NCI-H1105 (cell line): ENCODE measurements at places on chromosomes 2 and 18.

DNA sequence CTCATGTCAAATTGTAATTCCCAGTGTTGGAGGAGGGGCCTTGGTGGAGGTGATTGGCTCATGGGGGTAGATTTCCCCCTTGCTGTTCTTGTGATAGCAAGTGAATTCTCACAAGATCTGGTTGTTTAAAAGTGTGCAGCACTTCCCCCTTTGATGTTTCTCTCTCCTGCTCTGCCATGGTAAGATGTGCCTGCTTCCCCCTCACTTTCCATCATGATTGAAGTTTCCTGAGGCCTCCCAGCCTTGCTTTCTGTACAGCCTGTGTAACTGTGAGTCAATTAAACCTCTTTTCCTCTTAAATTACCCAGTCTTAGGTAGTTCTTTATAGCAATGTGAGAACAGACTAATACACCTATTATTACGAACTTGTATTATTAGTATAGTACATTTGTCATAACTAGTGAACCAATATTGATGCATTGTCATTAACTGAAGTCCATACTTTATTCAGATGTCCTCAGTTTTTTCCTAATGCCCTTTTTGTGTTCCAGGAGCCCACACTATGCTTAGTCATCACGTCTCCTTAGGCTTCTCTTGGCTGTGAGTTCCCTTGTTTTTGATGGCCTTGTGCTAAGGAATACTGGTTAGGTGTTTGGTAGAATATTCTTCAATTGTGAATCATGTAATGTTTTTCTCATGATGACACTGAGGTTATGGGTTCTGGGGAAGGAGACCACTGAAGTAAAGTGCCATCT lies 4.5 kb upstream of the MAP3K2 start:
- no peak for DNase-seq

DNA sequence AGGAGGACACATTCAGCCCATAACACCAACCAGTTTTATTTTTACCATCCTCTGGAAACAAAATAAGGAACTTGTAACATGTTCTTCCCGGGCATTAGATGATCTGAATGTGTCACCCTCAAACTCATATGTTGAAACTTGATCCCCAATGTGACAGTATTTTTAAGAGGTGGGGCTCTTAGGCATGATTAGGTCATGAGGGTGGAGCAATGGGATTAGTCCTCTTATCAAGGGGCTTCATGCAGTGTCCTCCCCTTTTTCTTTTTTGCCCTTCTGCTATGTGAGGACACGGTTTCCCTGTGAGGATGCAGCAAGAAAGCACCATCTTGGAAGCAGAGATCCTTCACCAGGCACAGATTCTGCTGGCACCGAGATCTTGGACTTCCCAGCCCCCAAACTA lies 401.5 kb upstream of the TRIB2 start:
- DNase-seq = no peak

- DNase-seq = no peak
Observed at GRCh38 chr18:67766930-67767329, 250.4 kb upstream of the DSEL start.

GRCh38 chr18:12564378-12564777 lies 93.5 kb downstream of the SPIRE1 start:
- DNase-seq = no peak

DNA sequence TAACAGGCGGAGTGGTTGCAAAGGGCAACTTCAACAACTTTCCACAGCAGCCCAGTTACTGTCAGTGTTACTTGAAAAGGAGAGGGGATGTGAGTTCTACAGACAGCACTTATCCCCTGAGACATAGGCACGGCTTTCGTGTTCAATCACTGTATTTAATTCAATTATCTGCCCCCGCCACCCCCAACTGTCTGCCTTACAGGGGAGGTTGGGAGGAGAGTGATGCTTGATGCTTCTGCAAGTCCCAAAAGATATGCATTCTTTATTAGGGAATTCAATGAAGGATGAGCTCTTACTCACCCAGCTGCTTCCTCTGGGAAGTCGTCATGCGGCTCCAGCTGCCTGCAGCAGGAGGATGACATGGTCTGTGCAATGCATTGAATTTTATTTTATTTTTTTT lies 639.9 kb downstream of the DCC start:
- no peak for DNase-seq

DNA sequence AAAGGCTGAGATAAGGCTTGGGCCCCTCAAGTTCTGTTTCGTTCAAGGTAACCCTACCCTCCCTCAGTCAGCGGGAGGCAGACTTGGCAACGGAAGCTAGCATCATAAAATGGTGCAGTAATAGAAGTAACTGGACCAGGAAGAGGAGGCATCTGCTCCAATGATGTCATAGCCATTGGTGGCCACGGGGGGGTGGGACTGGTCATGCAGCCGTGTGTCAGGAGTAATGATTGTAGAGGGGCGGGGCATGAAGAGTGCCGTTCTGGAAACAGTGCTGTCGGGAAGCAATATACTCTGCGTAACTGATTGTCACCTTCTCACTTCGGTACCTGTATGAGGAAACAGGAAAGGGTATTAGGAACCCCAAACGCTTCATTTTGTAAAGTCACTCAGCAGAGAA lies 6.9 kb upstream of the POLR2D start:
- DNase-seq = no peak

DNA sequence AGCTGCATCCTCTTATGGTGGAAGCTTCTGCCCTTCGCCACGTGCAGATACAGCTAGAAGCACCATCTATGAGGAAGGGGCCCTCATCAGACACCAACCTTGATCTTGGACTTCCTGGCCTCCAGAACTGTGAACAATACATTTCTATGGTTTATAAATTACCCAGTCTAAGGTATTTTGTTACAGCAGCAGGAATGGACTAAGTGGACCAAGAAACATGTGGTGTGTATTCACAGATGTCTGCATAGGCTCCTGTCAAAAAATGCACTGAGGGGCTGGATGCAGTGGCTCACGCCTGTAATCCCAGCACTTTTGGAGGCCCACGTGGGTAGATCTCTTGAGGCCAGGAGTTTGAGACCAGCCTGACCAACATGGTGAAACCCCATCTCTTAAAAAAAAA lies 57.5 kb downstream of the STPG4 start:
- no peak for DNase-seq

GRCh38 chr2:23379220-23379695 lies 5.7 kb upstream of the KLHL29 start:
- DNase-seq = no peak

GRCh38 chr18:50857694-50858093 lies 21.2 kb upstream of the ME2 start:
- no peak for DNase-seq

GRCh38 chr2:50069454-50069853 lies 915.1 kb upstream of the FSHR start:
- DNase-seq = no peak

- no peak for DNase-seq
Observed at GRCh38 chr2:98460573-98461497, 16.2 kb downstream of the INPP4A start.

DNA sequence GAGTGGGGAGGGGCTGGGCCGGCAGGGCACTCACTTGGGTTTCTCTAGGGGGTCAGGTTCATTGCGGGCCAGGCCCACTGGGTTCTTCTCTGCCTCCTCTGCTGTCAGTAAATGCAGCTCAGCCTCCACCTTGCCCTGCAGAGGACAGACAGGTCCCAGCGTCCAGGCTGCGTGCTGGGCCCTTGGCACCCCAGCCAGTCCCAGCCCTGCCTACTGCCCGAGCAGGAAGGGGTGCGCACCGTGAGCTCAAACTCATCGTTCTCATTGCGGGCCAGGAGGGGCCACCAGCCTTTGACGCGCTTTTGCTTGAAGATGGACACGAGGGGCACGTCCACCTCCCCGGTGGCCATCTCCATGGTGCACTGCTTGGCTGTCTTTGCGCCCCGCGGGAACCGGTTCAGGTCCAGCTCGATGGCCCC lies 17.3 kb downstream of the OTOF start:
- no peak for DNase-seq

DNA sequence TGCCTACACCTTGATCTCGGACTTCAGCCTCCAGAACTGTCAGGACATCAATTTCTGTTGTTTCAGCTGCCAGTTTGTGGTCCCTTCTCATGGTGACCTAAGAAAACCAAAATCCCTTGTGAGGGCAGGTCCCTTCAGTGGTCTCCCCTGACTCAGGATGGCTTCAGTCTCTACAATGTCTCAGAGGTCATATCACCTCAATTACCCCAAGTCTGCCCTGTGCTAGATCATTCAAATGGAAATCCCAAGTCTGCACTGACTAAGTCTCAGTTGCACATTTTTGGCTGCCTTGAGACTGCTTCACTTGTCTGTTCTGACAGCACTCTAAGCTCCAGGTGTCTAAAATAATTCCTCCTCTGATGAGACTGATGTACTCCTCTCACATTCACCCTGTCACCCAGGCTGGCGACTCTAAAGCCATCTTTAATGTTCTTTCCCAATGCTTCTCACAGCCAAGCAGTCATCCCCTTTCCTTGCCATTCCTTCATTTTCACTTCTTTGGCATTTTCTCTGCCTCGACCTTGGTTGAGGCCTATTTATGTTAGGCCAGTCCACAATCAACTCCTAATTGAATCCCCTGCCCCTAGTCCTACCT lies 470.8 kb downstream of the DLGAP1 start:
- DNase-seq = no peak

GRCh38 chr18:59952283-59953007 lies 52.6 kb downstream of the PMAIP1 start:
- DNase-seq = peak; percentile 11

DNA sequence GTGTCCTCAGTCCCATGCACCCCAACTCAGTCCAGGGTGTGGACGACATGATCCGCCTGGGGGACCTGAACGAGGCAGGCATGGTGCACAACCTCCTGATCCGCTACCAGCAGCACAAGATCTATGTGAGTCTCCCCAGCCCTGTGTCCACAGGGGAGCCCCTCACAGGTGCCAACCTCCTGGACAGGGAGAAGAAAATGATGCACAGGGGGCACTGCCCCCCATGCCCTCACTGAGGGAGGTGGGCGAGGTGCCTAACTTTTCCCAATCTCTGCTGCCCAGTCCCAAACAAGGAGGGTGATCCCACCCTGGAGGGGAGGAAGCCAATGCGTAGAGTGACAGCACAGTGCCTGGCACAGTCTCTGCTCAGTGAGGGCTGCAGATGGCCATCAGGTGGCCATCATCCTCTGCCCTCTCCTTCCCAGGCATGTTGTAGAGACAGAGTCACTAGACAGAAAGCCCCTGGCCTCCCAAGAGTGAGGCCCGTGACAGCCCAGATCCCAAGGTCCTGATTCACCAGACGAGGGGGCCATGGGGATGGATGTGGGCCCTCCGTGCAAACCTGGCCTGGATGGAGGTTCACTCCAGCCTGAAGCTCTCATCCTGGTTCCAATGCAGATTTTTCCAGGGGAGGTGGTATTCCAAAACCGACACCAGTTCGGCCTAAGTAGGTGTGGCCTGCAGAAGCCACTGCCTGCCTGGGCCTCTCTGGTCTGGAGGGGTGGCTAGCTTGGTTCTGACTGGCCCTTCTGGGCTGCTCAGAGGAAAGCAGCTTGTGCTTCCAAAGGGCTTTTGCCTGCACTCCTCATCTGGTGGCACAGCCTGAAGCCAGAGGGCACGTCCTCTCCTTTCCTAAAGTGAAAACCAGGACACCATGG lies 30.0 kb downstream of the MYO7B start:
- DNase-seq = no peak

- no peak for DNase-seq
Observed at GRCh38 chr2:128409326-128410034, 90.8 kb upstream of the HS6ST1 start.

DNA sequence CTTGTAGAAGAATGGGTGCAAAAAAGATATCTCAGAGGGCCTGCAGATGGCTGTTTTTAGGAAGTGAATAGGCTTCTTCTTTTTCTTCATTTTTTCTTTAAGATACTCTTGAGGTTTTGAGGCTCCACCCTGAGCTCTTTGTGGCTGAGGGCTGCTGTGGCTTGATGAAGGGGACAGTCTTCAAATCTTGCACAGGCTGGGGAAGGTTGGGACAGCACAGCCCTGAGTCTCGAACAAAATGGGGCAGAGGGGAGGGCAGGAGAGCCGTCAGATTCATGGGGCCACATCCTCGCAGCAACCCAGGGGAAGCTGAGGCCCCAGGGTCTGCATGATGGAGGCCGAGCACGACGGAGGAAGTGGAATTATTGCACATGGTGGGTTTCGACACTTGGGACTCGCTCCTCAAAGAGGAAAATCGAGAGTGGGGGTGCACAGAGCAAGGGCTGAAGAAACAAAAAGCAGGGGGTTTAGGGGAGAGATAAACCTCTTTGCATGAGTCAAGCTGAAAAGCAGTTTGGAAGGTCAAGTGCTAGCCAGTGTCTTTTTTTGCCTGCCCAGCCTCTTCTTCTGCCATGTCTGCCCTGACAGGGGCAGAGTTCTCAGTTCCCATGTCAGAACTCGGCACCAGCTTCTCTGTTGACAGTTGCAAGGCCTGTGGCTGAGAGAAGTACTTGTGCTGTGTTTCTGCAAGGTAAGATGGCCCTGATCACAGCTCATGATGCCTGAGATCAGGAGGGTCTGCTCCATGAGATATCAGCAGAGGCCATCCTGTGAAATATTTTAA lies 19.5 kb downstream of the INPP4A start:
- DNase-seq = no peak

DNA sequence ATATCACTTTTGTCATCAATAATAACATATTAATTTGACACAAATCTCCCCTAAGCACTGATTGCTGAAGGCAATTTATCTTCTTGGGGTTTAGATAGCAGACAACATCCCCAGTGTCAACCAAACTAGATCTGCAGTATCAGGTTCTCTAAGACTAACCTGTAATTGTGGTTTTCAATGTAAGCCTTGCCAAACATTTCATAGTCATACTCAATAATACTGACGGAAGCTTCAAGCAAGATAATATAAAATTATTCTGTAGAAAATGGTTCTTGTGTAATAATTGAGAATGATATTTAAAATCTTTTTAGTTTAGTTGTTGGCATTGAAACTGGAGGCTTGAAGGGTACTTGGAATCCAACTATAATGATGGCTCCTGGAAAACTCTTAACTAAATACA lies 186.3 kb downstream of the RIT2 start:
- no peak for DNase-seq

GRCh38 chr2:63434024-63435001 lies 154.0 kb downstream of the WDPCP start:
- no peak for DNase-seq

DNA sequence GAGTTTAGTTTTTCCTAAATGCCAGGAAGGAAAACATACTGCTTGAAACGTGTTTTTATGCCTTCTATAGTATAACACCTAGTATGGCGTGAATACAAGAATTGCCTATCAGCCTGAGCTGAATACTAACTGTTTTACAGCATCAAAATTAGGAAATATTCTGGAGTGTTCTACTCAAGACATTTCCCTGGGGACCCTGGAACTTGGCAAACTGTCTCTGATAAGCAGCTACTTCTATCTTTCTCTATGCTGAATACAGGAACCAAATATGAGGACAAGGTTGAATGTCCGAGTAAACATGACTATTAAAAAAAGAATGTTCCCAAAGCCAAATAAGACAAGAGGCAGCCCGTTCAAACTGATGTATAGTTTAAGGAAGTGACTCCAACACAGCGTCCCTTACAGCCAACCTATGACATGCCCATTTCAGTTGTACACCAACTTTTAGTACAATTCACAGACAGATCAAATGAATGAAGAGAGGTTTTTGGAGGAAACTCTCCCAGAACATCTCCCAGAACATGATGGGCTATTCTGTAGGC lies 951.3 kb upstream of the ACVR2A start:
- no peak for DNase-seq

GRCh38 chr2:163558251-163559021 lies 177.4 kb downstream of the FIGN start:
- DNase-seq = peak; percentile 8

GRCh38 chr2:235694721-235695601 lies 201.1 kb downstream of the AGAP1 start:
- DNase-seq = no peak

GRCh38 chr18:76126327-76126726 lies 368.7 kb downstream of the ZNF516 start:
- DNase-seq = no peak

GRCh38 chr2:26610504-26611335 lies 30.4 kb downstream of the CIB4 start:
- DNase-seq = no peak

- no peak for DNase-seq
Observed at GRCh38 chr2:75506101-75506697, 54.5 kb downstream of the EVA1A start.
